Non-pigmented ciliary epithelial cell (primary cell): ENCODE measurements at places on chromosomes 4 and X.

GRCh38 chrX:123170546-123170945 is 13.5 kb upstream of the GRIA3 start:
- DNase-seq = no peak

DNA sequence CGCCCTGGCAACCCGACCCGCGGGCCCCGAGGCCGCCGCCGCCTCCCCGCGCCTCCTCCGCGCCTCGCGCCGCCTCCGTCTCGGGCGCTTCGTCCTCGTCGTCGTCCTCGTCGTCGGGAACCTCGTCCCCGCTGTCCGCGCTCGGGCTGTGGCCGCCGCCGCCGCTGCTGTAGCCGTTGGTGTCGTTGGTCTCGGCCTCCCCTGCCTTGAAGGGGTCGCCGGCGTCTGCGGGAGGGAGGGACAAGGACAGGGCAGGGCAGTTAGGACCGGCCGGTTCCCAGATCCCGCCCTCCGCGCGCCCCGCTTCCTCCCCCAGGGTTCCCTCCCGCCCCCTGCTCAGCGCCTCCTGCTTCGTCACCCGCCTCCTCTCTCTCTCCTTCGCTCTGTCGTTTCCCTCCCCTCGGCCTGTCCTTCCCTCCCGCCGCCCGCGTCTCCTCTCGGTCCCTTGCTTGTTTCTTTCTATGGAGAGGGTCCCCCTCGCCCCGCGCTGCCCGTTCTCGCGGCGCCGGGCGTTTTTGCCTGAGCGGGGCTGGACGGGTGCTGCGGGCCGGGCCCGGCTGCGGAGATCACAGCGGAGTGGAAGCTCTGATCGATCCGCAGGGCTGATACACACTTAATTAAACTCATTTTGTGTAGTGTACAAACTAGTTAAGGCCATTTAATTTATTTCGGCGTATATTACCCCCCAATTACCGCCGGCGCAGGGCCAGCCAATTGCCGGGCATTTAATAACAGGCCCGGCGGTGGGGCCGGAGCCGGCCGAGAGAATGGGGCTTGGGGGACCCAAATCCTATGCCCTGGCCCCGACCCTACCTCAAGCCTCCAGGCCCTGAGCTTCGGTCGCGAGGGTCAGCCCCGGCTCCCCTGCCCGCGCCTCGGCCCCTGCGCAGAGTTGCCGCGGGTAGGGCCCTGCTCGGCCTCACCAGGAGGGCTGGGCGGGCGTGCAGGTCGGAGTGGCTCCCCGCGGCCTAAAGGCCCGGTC is 2.4 kb downstream of the NKX1-1 start:
- DNase-seq = no peak

DNA sequence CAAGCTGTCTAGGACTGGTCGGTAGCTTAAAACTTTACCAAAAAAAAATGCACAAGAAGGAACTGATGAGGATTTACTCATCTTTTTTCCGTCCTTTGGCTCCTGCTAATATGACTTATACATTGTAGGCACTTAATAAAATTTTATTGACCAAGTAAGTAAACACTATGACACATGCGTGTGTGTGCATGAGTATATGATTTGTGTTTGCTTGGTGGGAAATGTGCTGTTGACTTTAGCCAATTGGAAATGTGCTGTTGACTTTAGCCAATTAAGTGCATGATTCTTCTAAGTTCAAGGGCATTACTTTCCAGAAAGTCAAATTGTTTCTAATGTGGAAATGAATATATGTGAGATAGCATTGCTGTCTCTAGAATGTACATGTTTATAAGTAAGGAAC is 78.3 kb downstream of the FIP1L1 start:
- no peak for DNase-seq

DNA sequence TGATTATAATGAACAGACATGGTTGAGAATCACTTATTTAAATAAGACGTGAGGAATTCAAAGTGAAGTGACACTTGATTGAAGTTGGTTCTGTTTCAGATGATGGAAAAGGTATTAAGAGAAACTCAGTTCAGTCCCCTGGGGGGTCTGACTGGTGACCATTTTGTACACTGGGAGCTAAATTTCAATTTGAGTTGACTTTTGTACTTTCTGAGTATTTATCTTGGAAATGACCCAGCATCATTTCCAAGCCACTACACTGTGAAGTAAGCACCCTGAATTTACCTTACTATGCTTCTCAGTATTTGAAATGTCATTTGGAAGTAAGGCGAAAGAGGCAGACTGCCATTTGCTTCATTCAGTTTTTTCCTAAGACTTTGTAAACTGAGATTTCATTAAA is 73.4 kb downstream of the CNOT6L start:
- DNase-seq = no peak

GRCh38 chr4:156800463-156800862 is 171.1 kb downstream of the PDGFC start:
- no peak for DNase-seq
